HTR-8/SVneo (cell line): ENCODE measurements at places on chromosomes 3 and 15.
A peak's percentile ranks its signal among the peaks of the same experiment; 100 is the strongest.

GRCh38 chr3:183514021-183514420 lies 41.5 kb downstream of the KLHL6 start:
- no peak for DNase-seq

GRCh38 chr3:30667280-30667651 lies 60.9 kb downstream of the TGFBR2 start:
- no peak for DNase-seq

DNA sequence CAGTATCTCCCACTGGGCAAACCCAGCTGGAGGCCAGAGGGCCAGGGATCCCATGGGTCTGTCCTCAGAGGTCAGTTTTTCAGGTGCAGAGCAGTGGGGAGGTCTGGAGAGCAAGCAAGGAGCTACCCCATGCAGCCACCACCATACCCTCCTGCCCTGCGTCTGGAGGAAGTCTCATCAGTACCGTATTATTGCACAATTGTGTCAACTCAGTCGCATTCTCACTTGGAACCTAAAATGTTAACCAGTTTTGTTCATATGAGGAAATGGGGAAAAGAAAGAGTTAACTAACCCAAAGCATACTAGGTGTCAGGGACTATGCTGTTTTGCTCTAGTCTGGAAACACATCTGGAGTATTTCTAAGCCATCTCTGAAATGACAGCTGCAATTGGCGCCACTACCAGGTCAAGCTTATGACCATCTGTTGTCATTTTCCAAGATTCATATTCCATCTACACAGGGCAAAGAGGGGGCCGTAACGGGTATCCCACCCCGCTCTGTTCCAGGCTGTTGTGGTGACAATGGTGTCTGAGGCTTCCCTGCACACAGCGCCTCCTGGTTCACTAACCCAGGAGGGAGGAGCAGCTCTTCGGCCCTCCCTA lies 16.9 kb upstream of the APBA2 start:
- DNase-seq = no peak

GRCh38 chr15:46523701-46524100 lies 888.9 kb downstream of the SQOR start:
- DNase-seq = no peak

GRCh38 chr3:129277829-129278271 lies 820 bp upstream of the HMCES start:
- DNase-seq = no peak

DNA sequence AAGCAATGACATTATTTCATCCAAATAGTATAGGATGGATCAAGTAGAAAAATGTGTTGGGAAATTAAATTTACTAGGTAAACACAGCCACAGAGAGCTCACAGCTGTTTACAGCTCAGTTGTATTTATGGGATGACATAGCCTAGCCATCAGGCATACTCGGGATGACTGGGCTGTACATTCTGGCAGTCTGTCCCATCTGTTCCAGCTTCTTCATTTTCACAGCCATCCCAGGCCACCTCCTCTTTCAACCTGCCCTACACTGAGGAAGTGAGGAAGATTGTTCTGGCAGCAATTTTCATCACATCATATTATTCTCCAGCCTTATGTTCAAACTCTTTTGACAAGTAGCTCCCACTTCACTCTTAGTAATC lies 98.4 kb upstream of the PFN2 start:
- no peak for DNase-seq

DNA sequence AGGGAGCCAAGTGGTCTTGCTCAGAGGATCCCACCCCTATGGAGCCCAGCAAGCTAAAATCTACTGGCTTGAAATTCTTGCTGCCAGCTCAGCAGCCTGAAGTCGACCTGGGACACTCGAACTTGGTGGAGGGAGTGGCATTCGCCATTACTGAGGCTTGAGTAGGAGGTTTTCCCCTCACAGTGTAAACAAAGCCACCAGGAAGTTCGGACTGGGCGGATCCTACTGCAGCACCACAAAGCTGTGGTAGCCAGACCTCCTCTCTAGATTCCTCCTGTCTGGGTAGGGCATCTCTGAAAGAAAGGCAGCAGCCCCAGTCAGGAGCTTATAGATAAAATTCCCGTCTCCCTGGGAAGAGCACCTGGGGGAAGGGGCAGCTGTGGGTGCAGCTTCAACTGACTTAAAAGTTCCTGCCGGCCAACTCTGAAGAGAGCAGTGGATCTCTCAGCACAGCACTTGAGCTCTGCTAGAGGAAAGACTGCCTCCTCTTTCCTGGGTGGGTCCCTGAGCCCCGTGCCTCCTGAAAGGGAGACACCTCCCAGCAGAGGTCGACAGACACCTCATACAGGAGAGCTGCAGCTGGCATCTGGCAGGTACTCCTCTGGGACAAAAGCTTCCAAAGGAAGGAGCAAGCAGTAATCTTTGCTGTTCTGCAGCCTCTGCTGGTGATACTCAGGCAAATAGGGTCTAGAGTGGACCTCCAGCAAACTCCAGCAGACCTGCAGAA lies 576.3 kb upstream of the NECTIN3 start:
- DNase-seq = no peak

- DNase-seq = no peak
Measured at GRCh38 chr3:181794011-181794790, 82.5 kb downstream of the SOX2 start.

DNA sequence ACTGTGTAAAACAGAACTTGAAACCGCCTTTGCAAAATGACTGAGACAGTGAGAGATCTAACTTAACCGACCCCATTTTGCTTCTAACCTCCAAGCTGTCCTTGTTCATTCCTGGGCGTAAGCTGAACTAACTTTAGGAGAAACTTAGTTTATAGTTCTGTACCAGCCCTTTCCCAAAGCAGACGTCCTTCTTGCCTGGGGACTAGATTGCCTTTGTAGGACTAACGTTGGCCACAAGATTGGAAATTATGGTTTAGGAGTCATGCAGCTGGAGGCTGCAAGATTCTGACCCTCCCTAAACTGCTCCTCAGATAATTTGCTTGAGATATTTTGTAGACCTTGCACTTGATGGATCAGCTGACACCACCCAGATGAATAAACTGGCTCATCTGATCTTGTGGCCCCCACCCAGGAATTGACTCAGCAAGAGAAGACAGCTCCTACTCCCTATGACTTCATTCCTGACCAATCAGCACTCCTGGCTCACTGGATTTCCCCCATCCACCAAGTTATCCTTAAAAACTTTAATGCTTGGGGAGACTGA lies 219.9 kb upstream of the PROK2 start:
- DNase-seq = no peak

- no peak for DNase-seq
Measured at GRCh38 chr3:38017445-38018295, 11.8 kb downstream of the PLCD1 start.

DNA sequence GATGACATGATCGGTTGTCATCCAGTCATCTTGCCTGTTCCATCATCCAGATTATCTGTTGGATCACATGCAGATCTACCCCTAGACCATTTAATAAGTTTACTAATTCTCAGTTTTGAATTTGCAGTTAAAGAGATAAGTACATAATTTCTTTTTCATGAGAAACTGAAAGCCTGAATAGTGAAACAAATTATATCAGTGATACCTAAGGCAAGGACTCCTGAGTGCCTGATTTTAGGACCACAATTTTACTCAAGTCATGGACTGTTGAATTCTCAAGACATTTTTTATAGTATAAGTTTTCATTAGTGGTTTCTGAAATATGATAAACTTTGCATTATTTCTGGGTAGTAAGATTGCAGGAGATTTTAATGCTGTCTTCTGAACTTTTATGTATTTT lies 13.2 kb downstream of the SIDT1 start:
- no peak for DNase-seq

DNA sequence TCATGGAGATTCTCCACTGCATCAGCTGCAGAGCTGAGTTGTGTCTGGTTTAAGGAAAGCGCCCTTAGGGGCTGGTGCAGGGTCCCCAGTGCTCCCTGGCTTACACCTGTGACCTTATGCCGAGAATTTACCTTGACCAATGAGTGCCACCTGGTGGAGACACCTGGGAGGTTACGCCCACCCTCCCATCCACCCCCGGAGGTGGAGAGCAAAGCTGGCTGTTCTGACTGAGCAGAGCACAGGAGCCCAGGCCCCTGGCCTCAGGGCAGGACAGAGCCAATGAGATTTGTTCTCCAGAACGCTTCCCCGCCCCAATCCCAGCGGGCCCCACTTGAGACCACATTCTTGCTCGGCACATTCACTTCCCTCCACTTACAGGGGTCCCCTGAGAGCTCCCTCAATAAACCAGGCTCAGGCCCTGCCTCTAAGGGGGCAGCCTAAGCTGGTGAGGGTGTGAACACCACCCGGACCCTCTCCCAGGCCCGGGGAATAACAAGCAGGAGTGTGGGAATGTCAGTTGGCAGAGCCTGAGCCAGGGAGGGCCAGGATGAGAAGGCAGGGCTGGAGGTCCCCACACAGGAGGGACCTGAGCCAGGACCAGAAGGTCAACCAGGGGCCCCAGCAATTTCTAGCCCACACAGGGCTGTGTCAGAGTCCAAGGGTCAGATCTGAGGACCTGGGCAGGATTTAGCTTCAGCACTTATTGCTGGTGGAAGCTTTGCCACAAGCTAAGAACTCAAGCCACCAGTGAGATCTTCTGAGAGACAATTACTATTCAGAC lies 117.1 kb downstream of the TPRA1 start:
- DNase-seq = peak; percentile 25

DNA sequence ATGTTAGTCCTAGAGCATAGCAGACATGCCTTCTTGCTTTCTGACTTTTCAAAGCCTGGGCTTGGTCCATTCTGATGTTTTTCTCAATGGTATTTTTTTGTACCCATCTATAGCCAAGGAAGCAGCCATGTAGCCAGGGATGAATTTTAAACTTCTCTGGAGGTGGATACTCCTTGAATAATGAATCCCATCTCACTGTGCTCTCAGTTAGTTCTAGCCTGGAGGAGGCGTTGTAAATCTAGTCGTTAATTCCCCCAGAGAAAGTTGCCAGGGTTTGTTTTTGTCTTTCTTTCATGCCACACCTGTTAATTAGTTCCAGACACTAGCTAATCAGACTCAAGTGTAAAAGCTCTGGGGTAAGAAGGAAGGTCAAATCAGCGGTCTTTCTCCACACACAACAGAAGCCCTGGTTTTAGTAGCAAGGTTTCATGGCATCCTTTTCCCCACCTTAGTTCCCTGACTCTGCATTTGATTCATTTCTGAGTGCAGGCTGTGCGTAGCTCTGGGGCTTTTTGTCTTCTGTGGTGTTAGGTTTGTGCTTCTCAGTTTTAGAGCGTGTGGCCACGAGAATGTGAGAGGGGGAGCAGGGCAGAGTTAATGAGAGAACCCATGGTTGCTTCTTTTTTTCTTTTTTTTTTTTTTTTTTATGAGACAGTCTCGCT lies 19.7 kb downstream of the PTPRG start:
- no peak for DNase-seq

GRCh38 chr3:189188466-189188865 lies 16.7 kb downstream of the TPRG1 start:
- DNase-seq = no peak

- DNase-seq = no peak
Measured at GRCh38 chr3:187369089-187369447, 883 bp downstream of the RTP4 start.

DNA sequence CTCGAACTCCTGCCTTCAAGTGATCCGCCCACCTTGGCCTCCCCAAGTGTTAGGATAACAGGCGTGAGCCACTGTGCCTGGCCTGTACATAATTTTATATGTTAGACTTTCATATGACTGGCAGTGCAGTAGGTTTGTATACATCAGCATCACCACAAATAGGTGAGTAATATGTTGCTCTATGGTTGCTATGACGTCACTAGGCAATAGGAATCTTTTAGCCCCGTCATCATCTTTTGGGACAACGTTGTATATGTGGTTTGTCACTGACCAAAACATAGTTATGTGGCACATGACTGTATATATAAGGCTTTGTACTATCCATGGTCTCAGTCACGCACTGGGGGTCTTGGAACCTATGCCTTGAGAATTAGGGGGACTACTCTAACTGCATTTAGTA lies 17.0 kb upstream of the DNAJC19 start:
- DNase-seq = no peak

DNA sequence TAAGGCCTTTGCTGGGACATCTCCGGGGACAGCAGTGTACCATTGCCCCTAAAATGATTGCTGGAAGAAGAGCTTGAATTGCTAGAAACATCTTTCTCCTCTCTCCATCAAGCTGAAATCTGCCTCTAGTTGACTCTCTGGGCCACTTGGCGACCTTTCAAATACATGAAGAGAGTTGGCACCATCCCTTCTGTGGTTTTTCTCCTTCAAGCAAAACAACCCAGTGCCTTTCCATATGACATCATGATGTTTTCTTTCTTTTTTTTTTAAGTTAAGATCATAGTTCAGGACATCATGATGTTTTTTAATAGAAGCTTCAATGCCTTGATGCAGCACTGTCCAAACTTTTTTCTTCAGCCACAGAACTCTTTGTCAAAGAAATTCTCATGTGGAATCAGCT lies 144.0 kb upstream of the PTPRG start:
- DNase-seq = no peak

DNA sequence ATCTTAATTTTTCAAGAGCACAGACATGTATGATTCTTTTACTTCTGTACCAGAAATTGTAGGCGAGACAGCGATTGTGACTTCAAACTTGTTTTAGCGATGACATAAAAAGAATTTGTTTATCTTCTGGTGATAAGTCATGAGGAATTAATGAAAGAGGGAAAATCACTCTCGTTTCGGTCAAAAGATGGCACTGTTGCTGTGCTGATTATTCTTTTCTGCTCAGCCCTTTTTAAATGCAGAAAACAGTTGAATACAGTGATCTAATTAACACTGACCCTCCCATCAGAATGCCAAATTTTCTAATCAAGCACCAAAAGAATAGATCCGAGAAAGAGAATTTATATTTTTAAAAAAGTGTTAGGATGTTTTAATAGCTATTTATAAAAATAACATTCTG lies 52.6 kb downstream of the NSUN3 start:
- peak; percentile 12 for DNase-seq

GRCh38 chr15:60399246-60399915 lies 1.6 kb upstream of the ANXA2 start:
- DNase-seq = no peak

DNA sequence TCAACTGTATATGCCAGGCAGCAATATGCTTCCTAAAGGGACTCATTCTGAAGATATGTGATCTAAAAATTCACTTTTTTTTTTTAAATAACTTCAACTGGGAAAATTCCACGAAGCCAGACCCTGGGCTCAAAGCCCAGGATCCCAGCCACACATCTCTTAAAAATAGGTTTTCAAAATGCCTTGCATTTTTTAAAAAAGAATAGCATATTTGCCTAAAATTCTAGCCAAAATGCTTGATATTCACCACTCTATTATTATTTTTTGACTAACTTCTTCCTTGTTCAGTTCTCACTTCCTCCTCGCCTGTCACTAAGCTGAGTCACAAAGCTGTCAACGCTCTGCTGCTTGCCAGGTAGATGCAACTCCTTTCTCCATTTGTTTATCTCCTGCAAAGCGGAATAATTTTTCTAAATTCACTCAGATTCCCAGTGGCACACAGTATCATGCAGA lies 28.0 kb upstream of the VGLL4 start:
- DNase-seq = no peak

GRCh38 chr3:78613421-78613879 lies 1154.3 kb downstream of the ROBO1 start:
- no peak for DNase-seq

- no peak for DNase-seq
Measured at GRCh38 chr3:72376956-72377710, 471.1 kb downstream of the SHQ1 start.
